ENCODE measurements at places on chromosomes 7 and 10.
A peak's percentile ranks its signal among the peaks of the same experiment; 100 is the strongest.

- DNase-seq: no peak
Measured at GRCh38 chr7:101238226-101239182, 902 bp upstream of the CLDN15 start.

DNA sequence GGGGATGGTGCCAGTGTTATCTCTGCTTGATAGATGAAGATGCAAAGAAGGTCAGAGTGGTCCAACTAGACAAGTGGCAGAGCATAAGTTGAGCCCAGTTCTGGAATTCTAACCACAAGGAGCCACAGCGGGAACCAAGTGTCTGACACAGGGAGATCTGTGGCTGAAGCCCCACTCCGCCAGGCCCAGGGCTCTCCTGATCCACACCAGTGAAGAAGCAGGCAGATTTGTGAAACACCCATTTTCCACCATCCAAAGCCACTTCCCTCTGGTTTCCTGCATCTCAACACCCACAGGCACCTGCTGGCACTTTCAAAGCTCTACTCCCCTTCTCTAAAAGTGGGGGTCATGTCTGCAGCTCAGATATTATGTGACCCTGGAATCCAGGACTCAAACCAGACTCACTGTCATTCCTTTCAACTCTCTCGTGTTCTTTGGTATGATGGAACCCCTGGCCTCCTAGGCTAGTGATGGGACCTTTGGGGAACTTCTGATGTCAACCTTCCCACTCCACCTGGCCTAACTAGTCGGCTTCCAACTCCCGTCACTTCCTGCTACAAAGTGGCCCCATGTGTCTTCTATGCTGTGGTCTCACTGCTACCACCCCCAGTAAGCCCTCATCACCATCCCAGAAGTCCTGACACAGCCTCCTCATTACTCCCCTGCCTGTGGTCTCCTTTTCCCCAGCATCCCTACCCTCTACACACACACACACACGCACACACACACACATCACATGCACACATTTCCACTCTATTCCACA is 177.6 kb downstream of the GRID1 start:
- no peak for DNase-seq

DNA sequence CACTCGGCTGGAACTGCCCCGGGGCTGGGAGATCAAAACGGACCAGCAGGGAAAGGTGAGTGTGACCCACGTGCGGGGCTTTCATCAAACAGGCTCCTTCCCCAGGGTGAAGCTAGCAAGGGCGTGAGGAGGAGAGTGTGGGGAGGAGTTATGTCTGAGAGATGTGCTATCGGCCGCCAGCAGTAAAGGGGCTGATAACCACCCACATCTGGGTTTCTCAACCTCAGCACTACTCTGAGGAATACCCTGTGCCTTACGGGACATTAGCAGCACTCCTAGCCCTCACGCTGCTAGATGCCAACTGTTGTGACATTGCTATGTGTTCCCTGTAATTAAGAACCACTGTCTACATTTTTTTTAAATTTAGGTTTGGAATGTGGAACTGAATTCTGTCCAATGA is 113.9 kb upstream of the STK17A start:
- no peak for DNase-seq

GRCh38 chr7:33771422-33771821 is 133.9 kb upstream of the BMPER start:
- DNase-seq: no peak

GRCh38 chr7:100394077-100394476 is 20.8 kb downstream of the PILRA start:
- no peak for DNase-seq

GRCh38 chr7:156014201-156014600 is 201.9 kb upstream of the SHH start:
- DNase-seq: no peak

DNA sequence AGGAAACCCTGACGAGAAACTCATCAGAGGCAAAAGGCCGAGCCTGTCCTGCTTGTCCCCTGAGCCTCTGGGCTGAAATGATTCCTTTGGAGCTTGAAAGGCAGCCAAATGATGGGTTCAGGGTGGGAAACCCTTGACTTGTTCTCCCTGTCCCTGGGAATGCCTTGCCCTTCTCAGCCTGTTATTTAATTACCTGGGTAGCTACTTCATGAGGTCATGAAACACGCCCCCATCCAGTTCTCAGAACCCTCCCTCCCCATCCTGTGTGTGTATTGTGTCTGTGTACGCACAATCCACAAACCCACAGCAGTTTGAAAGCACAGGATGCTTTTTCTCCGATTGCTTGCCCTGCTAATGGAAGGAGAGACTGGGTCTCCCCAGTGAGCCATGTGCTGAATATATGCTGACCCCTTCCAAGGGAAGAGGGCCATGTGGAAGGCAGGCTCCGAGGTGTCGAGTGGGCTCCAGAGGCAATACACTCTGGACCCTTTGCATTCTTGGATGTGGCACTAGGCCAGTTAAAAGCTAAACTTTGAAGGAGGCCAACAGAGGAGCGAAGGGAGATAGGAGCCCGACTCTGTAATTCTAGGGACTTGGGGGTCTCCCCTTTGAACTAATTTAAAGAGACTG is 10.6 kb downstream of the DUSP5 start:
- no peak for DNase-seq

GRCh38 chr10:58674251-58674650 is 161.6 kb downstream of the BICC1 start:
- no peak for DNase-seq

DNA sequence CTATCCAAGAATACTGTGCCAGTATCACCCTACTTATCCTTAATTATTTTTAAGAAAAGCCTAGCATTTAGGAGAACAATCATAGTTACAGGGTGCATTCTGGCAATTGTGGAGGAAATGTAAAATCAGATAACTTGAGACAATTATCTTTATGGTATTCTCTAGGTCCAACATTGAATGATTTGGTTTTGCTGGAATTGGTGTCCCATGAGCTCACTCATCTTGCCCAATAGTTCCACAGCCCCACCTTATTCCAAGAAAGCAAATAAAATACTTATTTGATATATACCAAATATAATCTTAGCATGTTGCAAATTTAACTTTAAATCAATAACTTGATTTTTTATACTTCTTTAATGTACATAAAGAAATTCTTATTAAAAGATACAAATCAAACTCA is 65.3 kb downstream of the DGKB start:
- no peak for DNase-seq

DNA sequence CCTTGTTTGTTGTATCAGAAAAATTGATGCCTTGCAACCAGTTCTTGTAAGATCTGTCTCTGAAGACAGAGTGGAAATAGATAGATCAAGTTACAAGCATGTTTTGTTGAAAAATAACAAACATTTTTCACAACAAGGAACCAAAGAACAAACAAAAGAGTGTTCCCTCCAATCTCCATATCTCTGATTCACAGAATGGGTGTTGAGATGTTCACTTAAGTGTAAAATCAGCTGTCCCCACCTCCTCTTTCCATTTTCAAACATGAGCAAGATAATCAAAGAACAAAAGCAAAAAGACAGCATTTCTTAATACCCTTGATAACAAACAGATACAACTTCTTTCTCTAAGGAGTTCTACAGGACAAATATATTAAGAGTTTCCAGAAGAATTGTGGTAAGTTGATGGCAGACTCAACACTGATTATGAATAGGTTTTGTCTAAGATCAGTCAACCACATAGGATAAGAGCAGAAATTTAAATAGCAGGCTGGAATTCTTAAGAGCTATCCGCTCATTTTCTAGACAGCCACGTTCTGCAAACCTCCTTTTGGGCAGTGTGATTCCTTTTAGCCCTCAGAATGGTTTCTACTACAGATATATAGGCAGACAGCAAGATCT is 970.9 kb upstream of the AUTS2 start:
- no peak for DNase-seq

DNA sequence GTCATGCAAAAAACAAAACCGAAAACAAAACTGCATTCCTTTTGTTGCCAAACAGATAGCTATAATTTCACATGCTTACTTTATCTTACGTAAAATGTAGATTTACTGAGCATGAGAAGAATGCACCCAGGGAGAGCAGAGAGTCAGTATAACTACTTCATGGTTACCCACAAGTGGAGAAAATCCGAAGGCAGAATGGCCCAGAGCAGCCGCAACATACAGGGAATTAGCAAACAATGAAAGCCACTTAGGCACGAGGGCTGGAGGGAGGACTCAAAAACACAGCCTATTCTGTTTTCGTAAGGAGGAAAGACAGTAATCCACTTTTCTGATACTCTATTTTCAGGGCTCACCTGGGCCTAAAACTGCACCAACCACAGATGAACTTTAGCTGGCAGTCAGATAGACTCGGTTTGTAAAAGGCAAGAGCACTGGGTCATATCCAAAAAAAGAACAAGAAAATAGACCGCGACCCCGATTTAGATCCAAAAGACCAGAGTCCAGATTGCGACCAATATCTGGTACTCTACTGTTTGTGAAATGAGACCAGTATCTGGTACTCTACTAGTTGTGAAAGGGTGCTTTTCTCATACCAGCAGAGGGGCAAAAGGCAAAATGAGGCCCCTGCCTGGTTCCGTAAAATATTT is 1.3 kb downstream of the ITPRIP start:
- no peak for DNase-seq

- DNase-seq: no peak
Measured at GRCh38 chr10:12509794-12510100, 160.4 kb downstream of the CAMK1D start.

DNA sequence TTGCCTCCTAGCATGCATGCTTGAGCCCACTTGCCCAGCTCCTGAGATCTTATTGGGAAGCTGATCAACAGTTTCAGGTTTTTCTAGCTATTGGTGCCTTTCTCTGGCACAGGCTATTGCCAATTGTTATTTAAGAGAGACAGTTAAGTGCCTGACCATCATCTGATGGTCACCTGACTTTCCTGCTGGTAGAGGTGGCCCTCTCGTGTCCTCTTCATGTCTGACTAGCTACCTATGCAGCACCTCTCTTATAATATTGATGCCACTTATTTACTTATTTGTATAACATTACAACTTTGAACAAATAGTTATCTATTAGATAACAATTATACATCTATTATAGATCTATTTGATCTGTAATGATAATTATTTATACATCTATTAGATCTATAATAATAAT is 205.9 kb upstream of the SEMA3D start:
- DNase-seq: no peak

DNA sequence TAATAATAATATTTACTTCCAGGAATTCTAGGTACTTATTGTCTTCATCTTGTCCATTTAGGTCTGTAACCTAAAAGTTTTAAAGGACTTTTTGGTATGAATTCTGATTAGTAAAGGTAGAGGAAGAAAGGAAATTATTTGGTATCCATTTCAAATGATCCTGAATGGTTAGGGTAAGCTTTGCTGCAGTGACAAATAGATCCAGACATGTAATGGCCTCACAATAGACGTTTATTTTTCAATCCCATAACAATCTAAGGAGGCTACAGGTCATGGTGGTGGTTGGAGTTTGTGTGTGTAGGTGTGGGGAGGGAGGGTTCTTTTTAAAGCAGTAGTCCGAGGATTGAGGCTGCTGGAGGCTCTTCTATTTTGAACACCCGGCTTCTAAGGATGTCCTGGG is 5.3 kb downstream of the FBH1 start:
- DNase-seq: no peak

DNA sequence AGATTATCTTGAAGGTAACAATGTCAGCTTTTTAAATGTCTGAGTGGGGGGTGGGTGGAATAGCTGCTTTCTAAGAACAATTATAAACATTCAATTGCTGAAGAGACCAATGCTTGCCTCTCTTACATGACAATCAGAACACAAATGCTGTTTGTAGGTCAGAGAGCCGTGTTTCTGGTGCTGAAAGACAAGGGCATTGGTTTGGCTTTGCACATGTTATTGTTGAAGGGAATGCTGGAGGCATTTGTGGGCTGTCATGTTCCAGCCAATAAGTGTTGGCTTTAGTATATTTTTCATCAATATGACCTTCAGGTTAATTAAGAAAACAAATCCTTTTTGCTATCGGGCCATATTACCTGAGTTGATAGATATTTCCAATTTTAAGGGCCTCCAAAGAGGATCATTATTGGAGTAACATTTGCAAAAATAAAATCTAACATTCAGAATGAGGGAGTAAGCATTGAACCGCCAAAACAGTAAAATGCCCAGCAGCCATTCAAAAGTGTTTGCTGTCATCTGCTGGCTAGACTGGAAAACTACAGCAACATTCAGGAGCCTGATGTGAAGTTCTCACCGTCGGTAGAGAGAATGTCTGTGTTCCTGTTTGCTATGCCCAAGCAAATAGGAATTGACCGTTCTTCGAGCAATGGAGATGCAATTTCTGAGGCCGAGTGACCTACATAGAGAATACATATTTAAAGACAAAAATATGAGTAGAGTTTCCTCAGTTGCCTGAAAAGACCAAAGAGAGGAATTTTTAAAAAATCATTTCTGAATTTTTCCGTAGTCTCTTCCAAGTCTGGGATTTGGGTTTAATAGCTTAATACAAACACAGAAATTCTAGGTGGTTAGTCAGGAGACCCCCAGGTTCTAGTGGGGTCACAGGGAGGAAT is 118.9 kb downstream of the APBB1IP start:
- DNase-seq: peak; percentile 63

DNA sequence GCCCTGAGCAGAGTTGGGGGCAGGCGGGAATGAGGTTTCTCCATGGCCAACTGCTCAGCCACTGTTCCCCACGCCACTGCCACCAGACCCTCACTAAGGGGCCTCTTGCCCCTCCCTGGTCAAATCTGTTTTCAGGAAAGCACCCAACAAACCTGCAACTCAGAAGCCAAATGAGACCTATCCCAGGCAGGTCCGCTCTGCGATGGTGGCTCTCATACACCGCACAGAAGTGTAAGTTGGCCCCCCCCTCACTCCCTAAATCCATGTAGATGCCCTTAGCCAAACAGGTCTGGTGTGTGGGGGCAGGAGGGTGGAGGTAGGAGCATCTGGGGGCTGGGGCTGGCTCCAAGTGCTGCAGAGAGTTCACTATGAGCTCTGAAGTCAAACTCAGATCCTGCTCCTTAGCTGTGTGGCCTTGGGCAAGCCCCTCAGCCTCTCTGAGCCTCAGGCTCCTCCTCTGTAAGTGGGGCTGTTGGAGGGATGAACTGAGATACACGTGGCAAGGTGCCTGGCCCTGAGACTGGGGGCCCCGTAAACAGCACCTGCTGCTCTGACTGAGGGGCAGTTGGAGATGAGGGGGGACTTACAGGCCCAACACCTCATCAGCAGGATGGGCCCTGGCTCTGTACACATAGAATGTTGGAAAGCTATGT is 1.1 kb downstream of the MMRN2 start:
- no peak for DNase-seq

- DNase-seq: no peak
Measured at GRCh38 chr7:86598311-86598710, 45.4 kb upstream of the GRM3 start.

- no peak for DNase-seq
Measured at GRCh38 chr7:2431260-2431867, 28.0 kb downstream of the CHST12 start.

DNA sequence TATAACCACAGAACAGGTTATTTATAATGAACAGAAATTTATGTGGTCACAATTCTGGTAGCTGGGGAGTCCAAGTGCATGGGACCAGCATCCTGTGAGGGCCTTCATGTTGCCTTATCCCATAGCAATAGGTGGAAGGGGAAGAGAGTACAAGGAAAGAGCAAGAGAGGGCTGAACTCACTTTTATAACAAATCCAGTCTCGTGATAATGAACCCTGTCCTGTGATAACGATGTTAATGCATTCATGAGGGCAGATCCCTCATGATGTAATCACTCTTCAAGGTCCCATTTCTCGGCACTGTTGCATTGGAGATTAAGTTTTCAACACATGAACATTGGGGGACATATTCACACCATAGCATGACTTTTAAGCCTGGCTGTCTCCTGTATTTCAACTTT is 27.4 kb upstream of the CCDC7 start:
- no peak for DNase-seq
